Karpas-422 (cell line): ENCODE measurements at places on chromosomes 7 and 10. TPM values are rescaled to one million over a fixed set of nuclear protein-coding genes. Genes with fewer than 3 reads are reported as not detected.

- no peak for DNase-seq
Observed at GRCh38 chr10:11068861-11069633, 51.4 kb downstream of the CELF2 start.

DNA sequence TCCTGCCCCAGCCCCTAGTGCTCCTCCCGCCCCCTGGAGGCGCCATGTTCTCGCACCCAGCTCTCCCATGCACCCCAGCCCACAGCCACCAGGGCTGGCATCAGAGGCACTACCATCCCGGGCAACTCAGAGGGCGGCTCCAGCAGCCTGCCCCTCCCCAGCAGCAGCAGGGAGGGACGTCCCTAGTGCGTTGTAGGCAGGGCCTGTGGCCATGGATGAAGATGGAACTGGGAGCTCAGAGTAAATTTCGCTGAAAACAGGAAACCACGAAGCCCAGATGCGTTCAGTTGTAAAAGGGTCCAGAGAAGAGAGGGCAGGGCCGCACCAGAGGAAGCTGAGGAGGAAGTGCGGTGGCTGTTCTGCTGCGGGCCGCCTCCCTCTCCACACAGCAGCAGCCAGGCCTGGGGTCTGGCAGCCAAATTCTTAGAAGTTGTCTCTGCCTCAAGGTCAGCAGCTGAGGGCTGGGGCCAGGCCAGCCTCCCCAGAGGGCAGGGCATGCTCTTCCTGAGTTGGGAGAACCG lies 24.6 kb downstream of the VSIR start:
- DNase-seq = peak; percentile 74

- no peak for DNase-seq
Observed at GRCh38 chr7:8800986-8801385, 367.6 kb downstream of the NXPH1 start.

- DNase-seq = no peak
Observed at GRCh38 chr7:130486954-130487436, 4.9 kb upstream of the MEST start.

The TRIM24 gene
- 12.6 and 17.4 TPM in 2 replicates for total RNA-seq

The SPDYE2B gene
- not detected in 2 replicates for total RNA-seq

- DNase-seq = no peak
Observed at GRCh38 chr10:4064489-4064888, 279.5 kb upstream of the KLF6 start.

GRCh38 chr10:112960151-112960681 lies 10.2 kb downstream of the TCF7L2 start:
- no peak for DNase-seq

DNA sequence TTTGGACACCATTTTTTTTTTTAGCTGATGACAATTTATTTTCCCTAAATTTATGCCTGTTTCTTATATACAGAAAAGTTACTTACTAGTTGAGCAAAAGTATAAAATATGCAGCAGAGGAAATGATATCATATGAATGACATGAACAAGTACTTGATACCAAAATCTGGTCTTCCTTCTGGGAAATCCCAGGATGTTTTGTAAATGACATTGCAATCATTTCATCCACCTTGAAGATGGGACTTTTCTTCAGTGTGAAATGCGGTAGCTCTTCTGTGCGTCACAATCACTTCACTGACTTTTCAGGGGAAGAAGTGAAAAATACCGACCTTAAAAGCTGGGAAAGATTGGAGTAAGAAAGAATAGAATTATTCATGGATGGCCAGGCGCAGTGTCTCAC lies 23.8 kb downstream of the C1QL3 start:
- DNase-seq = no peak

- peak; percentile 60 for DNase-seq
Observed at GRCh38 chr10:124605001-124605370, 139.2 kb downstream of the FAM53B start.

The NEUROD6 gene
- total RNA-seq = not detected in 2 replicates

The GRB10 gene
- not detected in 2 replicates for total RNA-seq

GRCh38 chr7:87000344-87000743 lies 59.1 kb downstream of the ELAPOR2 start:
- DNase-seq = no peak

DNA sequence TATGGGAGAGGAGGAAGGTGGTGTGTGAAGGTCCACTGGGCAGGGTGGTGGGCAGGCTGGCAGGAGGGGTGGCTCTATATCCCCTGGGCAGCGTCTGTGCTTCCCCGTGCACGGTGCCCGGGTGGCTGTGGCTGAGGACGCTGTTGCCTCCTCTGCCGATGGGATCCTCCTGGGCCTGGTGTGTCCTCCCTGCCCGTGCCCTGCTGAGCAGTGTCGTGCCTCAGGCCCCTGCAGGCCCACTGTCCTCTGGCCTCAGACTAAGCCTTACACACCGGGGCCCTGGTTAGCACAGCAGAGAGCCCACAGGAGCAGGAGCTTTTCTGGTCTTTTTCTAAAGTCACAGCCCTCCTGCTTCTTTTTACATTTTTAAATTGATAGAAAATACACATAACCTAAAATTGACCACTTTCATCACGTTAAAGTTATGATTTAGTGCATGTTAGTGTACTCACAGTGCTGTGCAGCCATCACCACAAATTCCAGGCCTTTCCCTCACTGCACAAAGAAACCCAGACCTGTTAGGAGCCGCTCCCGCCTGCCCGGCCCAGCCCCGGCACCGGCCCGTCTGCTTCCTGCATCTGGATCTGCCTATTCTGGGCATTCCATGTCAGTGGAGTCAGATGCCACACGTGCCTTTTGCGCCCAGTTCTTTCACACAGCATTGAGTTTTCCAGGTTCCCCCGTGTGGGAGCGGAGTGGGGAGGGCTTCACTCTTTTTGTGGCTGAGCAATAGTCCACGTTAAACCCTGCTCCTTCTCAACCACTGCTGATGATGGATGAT lies 19.4 kb downstream of the PFKFB3 start:
- no peak for DNase-seq

- no peak for DNase-seq
Observed at GRCh38 chr7:39324139-39324760, 242.0 kb upstream of the YAE1 start.

DNA sequence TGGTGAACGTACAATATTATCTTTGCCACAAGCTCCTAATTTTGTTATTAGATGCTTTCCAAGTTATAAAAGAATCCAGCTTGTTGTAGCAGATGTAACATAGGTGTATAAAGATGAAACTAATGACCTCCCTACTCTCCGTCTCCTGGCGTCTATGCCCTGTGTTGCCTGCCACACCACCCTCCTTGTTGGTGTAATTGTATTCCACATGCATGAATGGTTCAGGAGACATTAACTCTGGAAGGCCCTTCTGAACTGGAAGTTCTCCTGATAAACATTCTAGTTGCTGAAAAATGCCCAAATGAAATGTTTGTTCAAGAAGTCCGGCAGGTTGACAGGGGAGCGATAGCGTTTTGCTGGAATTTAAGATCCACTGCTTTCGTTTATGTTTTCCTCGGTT lies 53.9 kb upstream of the SEPHS1 start:
- DNase-seq = no peak

- DNase-seq = no peak
Observed at GRCh38 chr7:26201247-26202018, at the start of gene CBX3. TSS of gene CBX3 (plus strand) at chr7:26201745. CDS start at chr7:26202999, 1,254 bp downstream.

The FAM237B gene
- not detected in 2 replicates for total RNA-seq

The GBF1 gene
- total RNA-seq = 7.6 and 12.5 TPM in 2 replicates

DNA sequence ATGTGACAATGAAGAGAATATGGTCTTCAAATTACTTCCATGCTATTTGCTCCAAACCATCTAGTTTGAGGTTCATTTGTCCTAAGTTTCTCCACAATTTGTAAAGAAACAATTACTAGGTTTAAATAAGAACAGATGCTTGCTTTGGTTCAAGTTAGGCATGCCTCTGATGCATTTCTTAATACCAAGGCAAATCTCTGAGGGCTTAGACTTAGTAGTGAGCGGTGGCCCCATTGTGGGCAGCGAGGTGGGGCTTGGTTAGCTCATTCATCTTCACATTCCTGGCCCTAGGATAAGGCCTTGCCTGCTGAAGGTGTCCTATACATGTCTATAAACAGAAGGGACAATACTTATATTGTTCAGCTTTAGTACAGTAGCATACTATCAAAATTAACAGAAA lies 52.4 kb upstream of the RHEB start:
- DNase-seq = no peak

DNA sequence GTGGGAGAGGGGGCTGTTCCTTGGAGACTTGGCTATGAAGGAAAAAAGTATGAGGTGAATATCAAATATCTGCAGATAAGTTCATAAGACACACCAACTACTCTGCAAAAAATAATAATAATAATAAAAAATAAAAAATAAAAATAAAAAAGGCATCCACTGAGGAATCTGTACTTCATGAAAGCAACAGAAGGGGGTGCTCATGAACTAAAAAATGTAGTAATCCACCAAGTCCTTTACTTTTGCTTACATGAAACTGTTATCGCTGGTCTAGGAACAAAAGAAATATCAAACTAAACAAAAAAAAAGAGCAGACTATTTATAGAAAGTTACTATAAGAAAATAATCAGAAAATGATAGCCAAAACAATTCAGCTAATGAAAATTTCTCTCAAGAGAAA lies 579.0 kb downstream of the PHTF2 start:
- DNase-seq = no peak
